ENCODE measurements at places on chromosomes 6 and 20. TPM values are rescaled to one million over a fixed set of nuclear protein-coding genes. Genes with fewer than 3 reads are reported as not detected.

The LRRN4 gene
- total RNA-seq: 71.2 TPM

The CFAP61 gene
- total RNA-seq: not detected

The OTOR gene
- total RNA-seq: not detected

The CRIP3 gene
- 0.67 TPM for total RNA-seq

The BLCAP gene
- 37.9 TPM for total RNA-seq

The CCDC170 gene
- 0.14 TPM for total RNA-seq

The ESR1 gene
- not detected for total RNA-seq

The ZFP57 gene
- total RNA-seq: 0.07 TPM

The BCAS1 gene
- total RNA-seq: 0.04 TPM

- no peak for DNase-seq
Measured at GRCh38 chr6:154868143-154868594, 126.9 kb upstream of the TIAM2 start.

DNA sequence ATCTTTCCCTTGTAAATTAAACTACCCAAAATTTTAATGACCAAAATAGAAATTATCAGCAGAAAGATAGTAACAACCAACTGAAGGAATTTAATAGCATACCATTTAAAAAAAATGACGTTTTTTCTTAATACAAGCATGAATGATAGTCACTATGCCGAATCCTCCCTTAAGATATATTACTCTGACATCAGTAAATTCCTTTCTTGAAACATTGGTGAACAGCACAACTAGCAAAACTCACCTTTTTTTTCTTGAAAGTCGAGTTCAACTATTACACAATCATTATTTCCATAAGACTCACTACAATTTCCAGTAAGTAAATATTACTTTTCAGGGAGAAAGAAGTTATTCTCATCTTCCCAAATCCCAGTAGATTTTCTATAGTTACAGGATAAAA lies 433.2 kb downstream of the GRIK2 start:
- no peak for DNase-seq

DNA sequence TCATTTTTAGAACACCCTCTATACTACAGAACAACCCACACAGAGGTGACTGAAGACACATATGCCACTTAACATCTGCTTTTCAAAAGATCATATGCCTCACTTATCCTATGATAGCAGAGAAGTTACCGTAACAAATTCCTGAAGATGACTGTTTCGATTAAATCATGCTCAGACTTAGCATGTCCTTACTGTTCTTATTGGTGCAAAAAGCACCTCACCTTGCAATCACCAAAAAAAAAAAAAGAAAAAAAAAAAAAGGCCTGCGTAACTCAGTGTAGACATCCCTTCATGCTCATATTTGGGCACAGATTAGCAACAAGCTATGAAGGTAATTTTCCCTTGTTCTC lies 17.7 kb upstream of the DST start:
- DNase-seq: no peak

DNA sequence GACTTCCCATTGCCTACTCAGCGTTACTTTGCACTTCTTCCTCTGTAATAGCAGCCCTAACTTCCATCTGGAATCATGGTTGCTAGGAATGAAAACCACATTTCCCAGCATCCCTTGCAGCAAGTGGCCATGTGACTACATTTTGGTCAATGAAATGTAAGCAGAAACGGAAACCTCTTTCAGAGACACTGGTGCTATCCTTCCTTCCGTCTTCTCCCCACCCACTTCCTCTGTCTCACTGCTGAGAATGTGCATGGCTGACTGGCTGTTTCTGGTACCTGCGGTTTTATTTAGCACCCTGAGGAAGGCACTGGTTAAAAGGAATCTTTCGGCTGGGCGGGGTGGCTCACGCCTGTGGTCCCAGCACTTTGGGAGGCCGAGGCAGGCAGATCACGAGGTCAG lies 107.4 kb downstream of the SCML4 start:
- no peak for DNase-seq

- no peak for DNase-seq
Measured at GRCh38 chr20:1686151-1686748, 28.7 kb upstream of the SIRPG start.

DNA sequence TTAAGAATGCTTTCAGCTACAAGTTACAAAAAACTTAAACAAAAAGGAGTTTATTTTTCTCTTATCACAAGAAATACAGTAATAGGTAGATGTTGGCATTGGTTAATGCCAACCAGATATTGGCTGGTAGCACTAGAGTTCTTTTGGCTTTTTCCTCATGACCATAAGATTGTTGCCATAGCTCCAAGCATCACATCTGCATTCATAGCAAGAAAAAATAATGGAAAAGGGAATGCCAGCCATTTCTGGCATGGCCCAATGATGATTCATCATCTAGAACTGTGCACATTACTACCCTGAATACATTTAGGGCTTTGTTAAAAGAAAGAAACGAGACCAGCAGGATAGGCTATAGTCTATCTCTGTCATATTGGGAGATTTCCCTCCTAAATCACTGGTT lies 20.8 kb upstream of the SIRT5 start:
- DNase-seq: no peak

DNA sequence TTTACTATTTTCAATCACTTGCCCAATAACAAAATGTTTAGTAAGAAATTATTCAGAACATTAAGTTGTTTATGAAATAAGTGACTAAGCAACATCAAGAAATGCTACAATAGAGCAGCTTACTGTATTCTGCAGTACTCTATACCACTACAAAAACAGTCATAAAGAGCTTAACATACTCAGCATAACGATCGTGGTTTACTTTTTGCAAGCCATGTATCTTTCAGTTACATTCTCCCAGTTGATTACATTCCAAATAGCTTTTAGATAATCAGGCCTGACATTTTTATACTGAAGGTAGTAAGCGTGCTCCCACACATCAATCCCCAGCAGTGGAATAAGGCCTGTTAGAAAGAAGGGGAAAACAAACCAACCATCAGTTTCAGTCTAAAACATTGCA lies 10.7 kb downstream of the SOD2 start:
- DNase-seq: no peak

DNA sequence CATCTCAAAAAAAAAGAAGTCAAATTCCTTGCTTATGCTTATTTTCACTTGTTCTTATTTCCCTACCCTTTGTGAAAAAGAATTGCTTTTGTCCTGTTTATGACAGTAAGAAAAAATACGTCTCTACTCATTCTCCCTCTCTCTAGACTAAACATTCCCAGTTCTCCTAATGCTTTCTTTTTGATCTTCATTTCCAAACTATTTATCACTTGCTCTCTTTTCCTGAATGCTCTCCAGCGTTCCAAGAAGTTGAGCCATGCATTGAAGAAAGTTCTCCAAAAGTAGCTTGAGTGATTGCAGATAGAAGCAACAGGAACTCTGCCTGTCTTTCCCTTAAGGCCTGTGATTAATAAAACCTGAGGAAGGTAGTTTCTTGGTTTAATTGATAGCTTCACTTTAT lies 53.1 kb upstream of the TMEM170B start:
- DNase-seq: no peak

GRCh38 chr6:83221889-83222479 lies 28.8 kb downstream of the RWDD2A start:
- DNase-seq: no peak

- DNase-seq: no peak
Measured at GRCh38 chr6:44214307-44214706, 2.4 kb upstream of the MYMX start.

GRCh38 chr20:40683221-40683893 lies 5.7 kb downstream of the MAFB start:
- DNase-seq: no peak

GRCh38 chr6:144305567-144305966 lies 20.4 kb downstream of the UTRN start:
- DNase-seq: no peak

DNA sequence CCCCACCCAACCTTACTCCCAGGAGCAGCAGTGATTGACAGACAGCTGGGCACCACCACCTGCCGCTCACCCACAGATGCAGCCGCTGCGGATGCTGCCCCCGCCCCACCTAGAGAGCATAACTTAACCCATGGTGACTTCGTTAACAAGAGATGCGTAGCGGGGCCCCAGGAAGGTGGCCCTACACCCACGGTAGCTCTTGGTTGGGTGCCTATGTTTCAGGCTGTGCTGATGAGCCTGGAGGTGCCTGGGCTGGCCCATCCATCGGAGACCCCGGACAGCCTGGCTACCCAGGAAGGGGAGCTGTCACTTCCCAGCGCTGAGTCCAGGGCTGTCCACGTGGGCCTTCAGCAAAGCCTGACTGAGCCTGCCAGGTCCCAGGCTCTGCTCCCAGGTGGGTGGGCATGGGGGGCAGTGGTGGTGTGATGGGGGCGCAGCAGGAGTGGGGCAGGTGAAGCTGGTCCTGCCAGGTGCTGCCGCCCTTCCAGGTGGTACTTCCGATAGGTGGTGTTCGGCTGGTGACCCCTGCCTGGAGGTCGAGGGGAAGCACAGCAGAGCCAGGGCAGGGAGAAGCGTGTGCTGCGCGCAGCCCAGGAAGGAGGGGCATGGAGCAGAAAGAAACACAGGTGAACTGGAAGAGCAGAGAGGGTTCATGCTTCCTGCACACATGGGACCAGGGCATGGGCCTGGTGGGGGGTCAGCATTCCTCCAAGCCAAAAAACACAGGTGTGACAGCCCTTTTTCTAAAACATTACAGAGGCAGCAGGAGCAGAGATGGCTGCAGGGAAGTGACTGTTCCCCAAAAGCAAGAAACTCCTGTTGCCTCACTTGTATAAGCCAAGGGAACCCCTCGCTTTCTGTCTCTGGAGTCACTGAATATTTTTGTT lies 56.9 kb downstream of the SYNJ2 start:
- no peak for DNase-seq

DNA sequence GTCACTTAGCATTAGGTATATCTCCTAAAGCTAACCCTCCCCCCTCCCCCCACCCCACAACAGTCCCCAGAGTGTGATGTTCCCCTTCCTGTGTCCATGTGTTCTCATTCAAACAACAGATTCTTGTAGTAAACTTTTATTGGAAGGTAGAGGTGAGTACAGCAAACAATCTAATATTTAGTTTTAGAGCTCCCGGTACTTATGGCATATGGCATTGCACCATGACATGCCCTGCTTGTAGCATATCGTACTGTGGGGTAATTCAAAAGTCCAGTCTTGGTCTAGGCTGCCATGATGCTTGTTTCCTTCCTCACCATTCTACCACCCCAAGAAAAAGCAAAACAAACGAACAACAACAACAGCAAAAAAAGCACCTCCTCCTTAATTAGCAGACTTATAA lies 289.5 kb downstream of the ZNF217 start:
- DNase-seq: no peak

- no peak for DNase-seq
Measured at GRCh38 chr6:150038202-150039062, 13.1 kb upstream of the RAET1L start.

GRCh38 chr20:31555203-31555775 lies 41.0 kb downstream of the HM13 start:
- no peak for DNase-seq

GRCh38 chr6:100801036-100801435 lies 80.1 kb downstream of the ASCC3 start:
- DNase-seq: no peak

DNA sequence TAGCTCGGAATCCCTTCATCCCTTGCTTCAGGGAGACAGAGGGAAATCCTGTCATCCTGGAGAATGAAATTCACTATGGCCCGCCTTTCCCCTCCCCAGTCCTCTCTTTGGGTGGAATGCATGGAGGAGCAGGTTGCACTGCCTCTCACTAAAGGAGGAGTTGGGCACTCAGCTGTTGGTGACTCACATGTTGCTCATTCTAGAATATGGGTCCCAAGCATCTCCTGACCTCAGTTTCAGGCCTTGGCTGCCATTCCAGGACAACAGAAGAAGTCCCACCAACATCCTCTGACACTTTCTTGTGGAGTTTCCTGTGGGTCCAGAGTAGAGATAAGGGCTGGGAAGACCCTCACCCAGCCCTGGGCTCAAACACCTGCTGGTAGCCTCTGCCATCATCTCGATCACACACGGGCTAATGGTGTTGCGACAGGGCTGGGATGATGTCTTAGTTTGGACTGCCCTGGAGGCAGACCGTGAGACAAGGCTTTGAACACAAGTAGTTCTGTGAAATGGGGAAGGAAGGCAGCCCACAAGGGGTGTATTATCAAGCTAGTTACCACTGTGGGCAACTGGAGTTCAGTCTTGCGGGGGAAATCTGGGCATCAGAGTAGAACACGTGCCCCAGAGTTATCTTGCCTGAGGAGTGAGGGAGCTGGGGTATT lies 52.4 kb upstream of the RNF24 start:
- DNase-seq: no peak

GRCh38 chr20:64159711-64160110 lies 4.5 kb upstream of the MYT1 start:
- DNase-seq: no peak

DNA sequence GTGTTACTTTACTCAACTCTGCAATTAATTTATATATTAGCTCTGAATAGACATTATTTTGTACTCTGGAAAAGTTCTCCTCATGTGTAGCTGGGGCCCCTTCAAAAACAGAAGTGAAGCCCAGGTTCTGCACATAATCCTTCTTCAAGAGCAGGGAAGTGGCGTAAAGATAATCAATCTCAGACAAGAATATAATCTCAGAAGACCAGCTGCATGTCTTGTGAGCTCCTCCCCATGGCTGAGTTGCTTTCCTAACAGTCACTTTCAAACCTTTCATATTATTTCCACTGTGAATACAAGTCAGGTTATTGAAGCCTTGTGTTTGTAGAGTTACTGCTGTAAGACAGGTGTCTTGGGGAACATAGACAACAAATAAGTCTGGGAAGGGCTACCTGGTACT lies 691.9 kb downstream of the RFPL4B start:
- DNase-seq: no peak
